ENCODE measurements at places on chromosomes 3 and 15.

DNA sequence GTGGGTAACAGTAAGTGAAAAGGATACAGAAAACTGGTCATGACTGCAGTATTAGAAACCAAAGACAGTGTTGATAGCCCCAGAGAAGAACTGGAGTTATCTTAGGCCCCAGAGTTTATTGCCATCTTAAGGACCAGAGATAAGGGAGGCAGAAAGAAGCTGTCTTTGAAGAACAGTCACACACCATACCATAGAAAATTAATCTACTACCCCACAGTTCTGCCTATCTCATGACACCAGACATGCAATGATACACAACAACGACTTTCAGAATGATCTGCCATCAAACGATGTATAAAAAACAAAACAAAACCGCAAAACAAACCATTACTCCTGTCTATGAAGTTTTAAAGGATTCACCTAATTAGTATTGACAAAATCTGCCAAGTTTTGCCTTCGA, 9.6 kb downstream of the CPOX start:
- DNase-seq: no peak

GRCh38 chr3:49716691-49717210, 2.7 kb downstream of the AMIGO3 start:
- no peak for DNase-seq

- no peak for DNase-seq
These were observed 105.9 kb upstream of the AGBL1 start for GRCh38 chr15:85973584-85974347.

DNA sequence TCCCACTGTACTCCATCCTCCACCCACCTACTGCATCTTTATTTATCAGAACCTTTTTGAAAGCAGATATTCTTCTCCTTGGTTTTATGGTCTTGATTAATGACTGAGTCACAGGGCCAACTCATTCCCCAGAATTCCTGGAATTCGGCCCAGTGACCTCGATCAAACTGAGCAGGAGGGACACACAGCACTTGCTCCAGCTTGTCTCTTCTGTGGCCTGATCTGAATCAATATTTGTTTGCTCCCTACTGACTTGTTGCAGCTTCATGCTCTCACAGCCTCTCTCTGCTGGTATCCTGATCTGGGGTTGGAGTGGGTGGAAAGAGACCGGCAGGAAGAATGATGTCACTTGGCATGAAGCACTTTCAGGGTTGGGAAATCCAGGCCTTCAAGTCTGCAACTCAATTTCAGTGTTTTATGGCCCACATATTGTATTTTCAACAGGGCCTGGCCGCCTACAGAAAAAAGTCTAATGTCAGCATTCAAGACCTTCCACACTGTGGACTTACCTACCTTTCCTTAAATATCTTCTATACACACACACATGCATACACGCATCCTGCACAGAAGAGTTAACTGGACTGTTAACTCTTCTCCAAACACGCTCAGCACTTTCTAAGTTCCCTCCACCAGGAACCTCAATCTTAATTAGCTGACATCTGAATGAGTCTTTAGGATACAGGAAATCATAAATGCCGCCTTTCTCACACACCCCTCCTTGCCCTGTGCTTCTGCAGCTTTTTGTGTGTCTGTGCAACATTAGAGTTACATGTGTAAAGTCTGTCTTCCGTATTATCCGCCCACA, 4.6 kb downstream of the ANXA2 start:
- peak; percentile 96 for DNase-seq

- no peak for DNase-seq
These were observed 261.5 kb upstream of the KCNMB2 start for GRCh38 chr3:178274711-178275110.

DNA sequence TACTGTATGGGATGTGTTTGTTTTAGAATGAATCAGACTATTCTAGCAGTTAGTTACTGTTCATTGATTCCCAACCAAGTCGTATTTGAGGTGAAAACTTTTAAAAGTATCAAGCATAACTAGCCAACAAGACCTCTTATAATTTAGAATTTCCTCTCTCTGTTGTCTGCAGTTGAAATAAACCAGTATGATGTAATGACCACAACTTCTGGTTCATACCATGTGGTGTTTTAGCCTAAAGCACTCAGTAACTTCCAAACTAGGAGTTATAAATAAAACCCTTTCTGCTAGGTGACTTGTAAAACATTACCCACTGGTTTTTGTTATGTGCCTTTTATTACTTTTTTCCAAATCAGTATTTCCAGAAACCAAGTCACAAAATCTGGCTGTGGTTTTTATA, 19.8 kb upstream of the P2RY12 start:
- DNase-seq: peak; percentile 31

DNA sequence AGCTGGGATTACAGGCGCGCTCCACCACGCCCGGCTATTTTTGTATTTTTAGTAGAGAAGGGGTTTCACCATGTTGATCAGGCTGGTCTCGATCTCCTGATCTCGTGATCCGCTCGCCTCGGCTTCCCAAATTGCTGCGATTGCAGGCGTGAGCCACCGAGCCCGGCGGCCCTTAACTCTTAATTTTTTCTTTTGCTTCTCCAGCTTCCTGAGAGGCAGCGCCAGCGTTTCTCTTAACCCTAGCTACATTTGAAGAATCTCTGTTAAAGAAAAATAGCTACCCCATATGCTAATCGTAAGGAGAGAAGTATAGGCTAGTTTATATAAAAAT, 465 bp upstream of the GK5 start:
- DNase-seq: no peak

DNA sequence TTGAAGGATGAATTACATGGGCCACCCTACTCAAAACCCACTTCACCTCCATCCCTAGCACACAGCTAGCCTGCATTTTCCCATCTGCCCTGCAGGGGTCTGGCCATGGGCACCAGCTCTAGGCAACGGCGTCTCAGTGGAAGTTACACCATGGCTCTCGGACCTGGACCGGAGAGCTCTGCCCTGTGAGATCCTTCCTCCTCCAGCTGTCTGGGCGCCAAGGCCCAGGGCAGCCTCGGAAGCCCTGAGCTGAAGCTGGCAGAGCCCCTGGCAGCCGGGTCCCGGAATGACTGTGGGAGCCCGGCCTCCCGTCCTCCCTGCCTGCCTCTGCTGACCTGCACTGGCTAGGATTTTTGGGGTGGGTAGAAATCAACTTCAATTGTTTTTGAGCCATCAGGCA, 98.9 kb downstream of the CHSY1 start:
- DNase-seq: no peak

DNA sequence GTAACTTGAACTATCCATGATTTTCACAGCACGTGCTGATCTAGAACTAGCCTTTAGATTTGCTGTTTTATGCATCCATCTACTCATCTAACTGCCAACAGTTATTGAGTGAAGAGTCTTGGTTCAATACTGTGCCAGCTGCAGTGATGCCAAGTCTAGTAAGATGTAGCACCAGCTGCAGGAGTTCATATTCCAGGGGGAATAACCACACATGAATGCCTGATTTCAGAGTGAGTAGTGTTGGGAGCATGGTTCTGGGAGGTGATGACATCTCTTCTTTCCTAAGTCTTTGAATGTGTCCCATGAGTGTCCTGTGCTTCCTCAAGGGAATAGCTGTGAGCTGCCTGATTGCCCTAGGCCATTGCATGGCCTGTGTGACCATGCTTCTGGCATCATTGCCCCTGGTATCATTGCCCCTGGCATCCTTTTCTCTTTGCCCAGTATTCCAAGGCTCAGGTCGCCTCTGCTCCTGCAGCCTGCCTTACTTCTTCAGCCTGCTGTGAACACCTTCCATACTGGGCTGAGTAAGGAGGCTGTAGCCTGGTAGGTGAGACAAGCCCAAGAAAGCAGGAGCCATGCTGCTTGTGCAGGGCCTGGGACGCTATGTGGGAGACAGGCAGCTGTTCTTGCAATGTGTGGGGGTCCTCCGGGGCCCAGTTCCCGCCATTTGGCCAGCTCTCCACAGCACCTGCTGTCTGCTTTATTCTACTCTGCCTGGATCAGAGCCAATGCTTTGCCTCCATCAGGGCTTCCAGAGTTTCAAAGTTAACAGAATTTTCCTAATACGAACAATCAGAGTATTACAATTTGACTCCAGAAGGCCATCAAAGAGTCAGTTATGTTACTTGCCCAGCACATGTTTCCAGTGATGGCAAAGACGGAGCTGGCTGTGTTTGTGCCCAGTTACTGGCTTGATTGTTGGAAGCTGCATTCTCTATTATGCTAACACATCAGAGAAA, 73.2 kb downstream of the CLSTN2 start:
- DNase-seq: no peak

GRCh38 chr3:184942735-184943134, 130.8 kb downstream of the VPS8 start:
- DNase-seq: no peak

DNA sequence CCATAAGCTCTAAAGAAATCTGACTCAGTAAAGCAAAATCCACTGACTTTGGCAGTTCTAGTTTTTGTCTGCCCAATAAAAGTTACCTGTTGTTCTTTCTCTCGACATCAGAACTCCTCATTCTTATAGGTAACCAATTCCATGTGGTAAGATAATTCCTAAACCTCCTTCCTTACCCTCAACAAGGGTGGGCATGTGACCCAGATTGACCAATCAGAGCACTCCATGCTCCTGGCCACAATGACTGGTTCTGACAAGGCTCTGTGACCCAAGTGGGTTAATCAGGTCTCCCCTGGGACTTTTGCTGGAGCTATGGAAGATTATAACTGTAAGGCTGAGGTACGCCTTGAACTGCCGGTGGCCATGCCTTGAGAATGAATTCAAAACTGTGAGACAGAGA, 31.7 kb downstream of the LINS1 start:
- DNase-seq: peak; percentile 10

DNA sequence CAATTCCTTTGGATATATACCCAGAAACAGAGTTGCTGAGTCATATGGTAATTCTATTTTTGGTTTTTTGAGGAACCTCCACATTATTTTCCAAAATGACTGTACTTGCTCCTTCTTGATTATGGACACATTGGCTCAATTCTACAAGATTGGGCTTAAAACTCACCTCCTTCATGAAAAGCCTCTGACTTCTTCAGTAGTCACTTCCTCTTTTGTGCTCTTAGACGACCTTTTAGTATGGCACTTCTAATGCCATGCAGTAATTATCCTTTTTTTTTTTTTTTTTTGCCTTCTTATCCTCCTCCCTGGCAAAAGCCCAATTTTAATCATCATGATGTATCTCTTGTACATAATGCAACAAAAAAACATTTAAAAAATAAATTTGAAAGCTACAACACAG, 33.0 kb upstream of the ABHD17C start:
- DNase-seq: no peak

- DNase-seq: no peak
These were observed 21.0 kb downstream of the TMEM44 start for GRCh38 chr3:194612221-194612620.

DNA sequence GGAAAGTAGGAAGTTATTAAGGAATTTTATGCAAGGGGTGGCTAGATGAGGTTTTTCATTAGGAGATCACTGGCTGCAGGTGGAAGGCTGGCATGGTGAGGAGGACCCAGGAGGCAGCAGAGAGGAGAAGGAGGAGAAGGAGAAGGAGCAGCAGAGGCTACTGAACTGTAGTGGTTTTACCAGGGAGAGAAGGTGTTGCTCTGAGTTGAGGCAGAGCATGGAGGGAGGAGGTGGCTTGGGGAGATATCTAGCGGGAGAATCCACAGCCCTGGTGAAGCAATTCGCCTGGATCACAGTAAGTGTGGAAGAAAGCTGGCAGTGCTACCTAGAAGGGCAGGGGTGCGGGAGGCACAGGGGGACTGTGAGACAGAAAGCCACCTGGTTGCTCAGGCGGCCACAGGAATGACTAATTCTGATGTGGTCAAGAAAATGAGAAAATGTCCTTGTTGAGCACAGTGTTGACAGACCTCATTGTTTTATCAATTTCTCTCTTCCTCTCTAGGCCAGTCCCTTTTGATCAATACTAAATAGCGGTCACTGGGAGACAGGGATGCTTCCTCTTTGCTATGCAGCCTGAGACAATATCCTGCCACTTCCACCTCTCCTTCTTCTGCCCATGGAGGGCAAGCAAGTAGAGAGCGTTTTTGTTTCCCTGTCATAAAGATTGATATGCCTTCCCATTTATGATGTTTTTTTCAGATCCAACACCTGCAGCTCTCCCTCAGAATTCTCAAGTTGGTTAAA, 94.6 kb downstream of the EEFSEC start:
- DNase-seq: no peak

DNA sequence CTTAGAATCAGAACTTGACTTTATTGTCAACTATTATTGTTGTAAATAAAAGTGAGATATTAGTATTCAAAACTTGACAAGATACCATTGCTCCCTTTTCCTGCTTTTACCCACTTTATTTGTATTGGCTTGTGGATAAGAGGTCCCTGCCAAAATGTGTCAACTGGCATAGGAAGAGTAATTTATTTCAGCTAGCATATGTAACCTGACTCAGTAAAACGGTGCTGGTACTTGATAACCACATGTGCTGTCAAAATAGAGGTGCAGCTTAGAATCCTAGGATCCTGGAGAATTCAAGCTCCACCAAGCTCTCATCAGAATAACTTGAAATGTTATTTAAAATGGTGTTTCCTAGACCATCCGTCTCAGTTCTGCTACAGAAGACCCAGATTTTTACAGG, 90.2 kb upstream of the TGFBR2 start:
- DNase-seq: peak; percentile 39

GRCh38 chr15:60396958-60397771, 621 bp downstream of the ANXA2 start:
- peak; percentile 73 for DNase-seq

DNA sequence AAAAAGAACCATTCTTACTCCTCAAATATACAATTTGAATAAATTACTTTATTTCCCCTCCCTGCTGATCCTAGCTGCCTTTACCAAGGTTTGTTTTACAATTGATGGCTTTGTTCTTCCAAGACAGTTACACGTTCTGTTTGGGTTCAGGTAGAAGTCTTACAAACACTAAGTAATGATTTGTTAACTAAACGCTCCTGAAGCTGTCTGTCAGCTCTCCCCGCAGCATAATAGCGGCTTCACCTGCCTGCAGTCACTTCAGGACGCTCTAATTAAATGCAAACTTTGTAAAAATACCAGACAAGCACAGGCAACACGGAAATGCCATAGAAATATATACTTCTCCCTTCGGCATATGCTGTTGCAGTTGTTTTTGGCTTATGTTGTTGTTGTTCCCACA, 176.4 kb upstream of the MDFIC2 start:
- DNase-seq: no peak

- DNase-seq: no peak
These were observed 90.8 kb upstream of the TNFAIP8L3 start for GRCh38 chr15:51185213-51186159.

DNA sequence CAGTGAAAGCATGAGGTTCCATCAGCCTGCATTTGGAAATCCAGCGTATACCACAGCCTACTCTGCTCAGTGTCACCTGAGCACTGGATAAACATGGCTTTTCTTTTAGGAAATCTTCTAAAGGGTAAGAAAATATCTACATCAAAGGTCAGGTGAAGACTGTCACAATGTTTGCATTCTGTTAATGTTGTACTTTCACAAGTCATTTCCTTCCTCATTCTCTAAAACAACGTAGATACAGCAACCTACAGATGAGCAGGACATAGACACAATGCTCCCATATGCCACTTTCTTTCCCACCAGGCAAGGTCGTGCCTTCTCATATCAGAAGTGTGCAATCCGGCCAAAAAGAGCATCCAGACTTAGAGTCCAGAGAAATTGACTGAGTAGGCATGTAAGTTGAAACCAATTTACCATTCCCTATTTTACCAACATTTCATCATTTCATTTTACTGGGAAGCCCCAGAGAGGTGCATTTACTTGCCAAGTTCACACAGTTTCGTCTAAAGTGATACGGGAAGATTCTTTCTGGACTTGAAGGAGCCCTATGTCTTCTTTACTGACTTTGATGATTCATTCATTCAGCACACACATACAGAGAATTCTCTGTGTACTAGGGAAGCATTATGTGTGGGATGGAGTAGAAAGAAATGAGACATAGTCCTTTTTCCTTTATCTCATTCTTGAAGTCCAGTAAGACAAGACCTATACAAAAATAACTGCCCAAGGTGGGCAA, 30.6 kb upstream of the LPP start:
- peak; percentile 19 for DNase-seq

GRCh38 chr3:10757021-10757820, 58.8 kb upstream of the SLC6A11 start:
- peak; percentile 65 for DNase-seq

All from cardiac fibroblast (primary cell).